Activated naive CD4-positive, alpha-beta T cell treated with anti-CD3 and anti-CD28 coated beads, Interleukin-2, amount 50 U/mL, for 72 hours (primary cell): ENCODE measurements at places on chromosomes 12 and 14. TPM values are rescaled to one million over a fixed set of nuclear protein-coding genes. Genes with fewer than 3 reads are reported as not detected.
A peak's percentile ranks its signal among the peaks of the same experiment; 100 is the strongest.

GRCh38 chr14:95481391-95482022 is 34.9 kb downstream of the SYNE3 start:
- no peak for DNase-seq

Gene KCNC2
- total RNA-seq: not detected

- DNase-seq: no peak
These were observed 2.4 kb downstream of the ATF7 start for GRCh38 chr12:53623548-53624385.

DNA sequence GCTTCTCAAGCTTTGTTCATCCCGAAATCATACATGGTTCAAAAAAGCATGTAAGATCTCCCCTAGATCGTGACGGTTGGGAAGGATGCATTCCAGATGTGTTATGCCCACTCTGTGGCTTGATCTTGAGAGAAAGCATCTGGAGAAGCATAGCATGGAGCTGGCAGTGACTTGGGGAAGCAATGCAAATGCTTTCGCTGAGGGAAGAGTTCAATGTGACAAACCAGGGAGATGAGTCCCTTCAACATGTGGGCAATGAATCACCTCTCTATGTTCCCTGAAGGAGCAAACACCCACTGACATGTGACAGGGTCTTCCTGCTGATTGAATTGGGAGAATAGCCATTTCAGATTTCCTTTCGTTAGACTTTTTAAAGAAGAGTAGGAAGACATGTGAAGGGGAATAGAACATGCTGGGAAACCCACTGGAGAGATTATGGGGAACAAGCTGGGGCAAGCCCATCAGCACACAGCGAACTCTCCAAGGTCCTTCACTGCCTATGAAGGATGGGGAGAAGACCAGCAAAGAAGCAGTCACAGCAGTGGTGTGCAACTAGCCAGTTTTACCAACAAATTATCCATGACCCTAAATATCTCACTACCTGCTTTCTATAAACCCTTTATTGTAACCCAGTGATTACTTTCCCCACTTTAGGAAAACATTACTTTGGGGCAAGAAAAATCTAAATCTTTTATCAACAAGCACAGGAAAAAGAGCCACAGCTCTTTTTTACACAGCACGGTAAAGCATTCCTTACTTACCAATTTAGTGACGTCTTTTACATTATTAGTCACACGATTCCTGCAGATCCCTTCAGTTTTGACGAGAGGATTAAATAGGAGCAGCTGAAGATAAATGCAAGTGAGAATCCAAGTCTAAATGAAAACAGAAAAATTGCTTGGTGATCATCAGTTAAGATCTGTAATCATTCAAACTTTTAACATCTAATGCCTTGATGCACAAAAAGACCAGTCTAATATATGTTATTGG is 35.0 kb downstream of the KITLG start:
- DNase-seq: no peak

DNA sequence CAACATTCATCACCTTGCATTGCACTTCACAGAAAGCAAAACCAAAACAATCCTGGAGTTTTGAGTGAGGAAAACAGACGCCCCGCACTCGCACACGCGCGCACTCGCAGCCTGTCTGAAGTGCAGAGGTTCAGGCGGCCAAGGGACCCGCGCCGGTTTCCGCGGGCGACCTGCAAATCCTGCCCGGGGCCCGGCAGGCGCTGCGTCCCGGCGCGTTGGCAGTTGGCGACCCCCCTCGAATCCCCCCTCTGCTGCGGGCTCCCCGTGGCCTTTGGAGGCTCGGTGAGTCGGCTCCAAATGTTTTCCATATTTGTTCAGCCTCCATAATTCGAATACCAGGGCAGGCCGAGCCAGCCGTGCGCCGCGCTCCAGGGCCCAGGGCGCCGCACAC is at the start of gene SSPN:
Gene SSPN, plus strand, starts transcription at position 324 of the 391 bp plus-strand sequence. CDS start 100 bp downstream, outside the sequence.
- DNase-seq: peak; percentile 16

Gene STAC3
- 2.8 TPM for total RNA-seq

DNA sequence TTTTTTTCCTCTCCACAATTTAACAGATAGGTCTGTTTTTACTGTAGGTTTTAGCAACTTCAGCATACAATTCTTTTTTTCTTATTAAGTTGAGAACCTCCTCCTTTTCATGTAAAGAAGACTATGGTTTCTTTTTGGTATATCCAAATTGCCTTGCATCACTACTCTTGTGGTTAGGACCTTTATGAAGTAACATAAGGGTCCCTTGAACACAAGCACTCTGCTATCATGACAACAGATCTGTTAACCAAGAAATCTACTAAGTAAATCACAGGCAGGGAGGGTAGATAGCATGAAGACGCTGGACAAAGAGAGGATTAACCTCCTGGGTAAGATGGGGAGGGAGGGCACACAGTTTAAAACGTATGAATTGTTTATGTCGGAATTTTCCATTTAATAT is 380.6 kb downstream of the CCDC91 start:
- no peak for DNase-seq

Gene NFYB
- 18.2 TPM for total RNA-seq

Gene ADCY4
- total RNA-seq: 5.7 TPM

GRCh38 chr12:12505544-12506495 is 56.8 kb downstream of the DUSP16 start:
- DNase-seq: peak; percentile 62

- no peak for DNase-seq
These were observed 233.3 kb upstream of the DAAM1 start for GRCh38 chr14:58954901-58955861.

DNA sequence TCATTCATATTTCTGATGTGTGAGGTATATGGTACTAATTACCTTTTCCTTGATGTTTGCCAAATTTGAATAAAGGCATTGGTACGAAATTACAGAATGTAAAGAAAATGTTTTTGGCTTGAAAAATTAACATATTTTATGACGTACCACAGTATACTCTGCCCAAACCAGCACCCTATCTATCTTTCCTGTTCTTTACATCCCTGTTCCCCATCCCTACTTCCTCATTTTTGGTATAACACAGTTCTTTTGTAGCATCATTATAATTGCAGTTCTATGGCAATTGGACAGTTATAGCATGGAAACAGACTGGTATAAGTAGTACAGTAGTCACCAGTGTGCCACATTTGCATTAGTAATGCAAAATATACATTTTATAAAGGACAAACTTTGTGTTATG is 7.0 kb upstream of the CCT2 start:
- DNase-seq: no peak

DNA sequence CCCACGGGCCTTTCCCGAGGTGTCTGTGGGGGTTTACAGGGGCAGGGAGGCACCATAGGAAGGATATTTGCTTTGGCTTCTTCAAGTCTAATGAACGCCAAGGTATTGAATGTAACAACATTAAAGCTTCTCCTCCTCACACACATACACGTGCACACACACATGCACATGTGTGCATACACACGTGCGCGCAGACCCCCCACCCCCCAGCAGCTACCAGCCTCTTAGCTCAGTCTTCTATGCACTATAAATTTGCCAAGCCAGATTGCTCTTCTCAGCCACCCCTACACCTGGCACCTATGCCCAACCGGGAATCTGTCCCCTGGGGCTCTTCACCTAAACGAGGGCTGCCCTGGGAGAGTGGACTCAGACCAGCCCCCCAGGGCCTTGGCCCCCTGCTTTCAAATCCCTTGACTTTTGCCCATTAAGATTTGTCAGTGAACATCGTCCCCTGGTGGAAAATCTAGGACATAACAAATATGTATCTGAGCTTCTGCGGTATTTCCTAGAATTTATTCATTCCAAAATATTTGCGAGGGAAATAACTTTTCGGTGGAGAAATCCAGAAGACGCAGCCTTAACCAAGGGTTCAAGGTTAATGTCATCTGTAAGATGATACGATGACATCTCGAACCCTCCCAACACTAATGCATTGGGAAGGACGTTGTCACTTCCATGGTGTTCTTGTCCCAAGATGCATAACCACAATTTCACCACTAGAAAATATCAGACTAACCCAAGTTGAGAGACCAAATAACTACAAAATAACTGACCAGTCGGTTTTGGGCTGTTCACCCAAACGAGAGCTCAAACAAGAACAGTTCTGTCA is 330.4 kb downstream of the MED13L start:
- no peak for DNase-seq

DNA sequence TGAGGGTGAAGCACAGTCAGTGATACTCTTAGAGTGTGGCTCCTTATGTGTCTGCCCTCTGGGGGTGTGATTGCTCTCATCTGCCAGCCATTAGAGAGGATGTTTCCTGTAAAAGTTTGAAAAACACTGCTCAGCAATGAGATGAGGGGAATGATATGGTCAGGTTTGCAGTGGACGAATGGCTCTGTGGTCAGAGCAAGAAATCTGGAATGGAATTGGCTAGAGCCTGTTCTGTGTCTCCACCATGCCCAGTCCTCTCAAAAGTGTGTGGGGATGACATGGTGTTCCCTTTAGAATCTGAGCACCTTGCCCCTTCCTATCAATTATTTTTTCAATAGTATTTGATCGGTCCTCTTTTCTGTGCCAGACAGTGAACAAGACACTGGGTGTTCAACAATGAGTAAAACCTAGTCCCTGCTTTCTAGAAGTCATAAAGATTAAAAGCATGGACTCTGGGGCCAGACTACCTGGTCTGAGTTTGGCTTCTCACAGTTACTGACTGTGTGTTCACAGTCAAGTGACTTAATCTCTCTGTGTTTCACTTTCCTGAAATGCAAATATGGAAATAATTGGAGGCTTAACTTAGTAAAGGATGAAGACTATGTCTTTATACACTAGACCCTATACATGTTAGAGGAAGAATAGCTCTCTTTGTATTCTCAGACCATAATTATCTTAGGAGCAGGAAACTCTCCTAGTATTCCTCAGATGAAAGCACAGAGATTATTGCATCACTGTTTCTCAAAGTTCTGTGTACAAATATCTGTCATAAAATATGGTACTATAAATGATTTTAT is 1.6 kb downstream of the ACSS3 start:
- no peak for DNase-seq

DNA sequence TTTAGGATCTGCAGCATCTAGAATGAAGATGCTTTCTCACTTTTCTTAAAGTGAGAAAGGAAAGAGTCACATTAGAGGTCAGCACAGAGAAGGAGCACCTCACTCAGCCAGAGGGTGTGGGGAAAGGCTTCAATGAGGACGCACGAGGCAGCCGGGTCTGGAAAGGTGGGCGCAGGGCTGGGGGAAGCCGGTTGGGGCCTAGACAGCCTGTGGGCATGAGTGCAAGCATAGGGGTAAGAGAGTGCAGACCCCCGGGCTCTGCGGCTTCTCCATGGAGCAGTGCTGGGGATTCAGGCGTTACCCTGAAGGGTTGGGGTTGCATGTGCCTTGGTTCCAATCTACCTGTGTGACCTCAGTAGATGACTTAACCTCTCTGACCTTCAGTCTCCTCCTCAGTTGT is 49.9 kb downstream of the KRT80 start:
- DNase-seq: no peak

GRCh38 chr14:31578792-31579501 is 17.7 kb downstream of the NUBPL start:
- no peak for DNase-seq

Gene FAM181A
- not detected for total RNA-seq

Gene ACRBP
- 2.1 TPM for total RNA-seq

DNA sequence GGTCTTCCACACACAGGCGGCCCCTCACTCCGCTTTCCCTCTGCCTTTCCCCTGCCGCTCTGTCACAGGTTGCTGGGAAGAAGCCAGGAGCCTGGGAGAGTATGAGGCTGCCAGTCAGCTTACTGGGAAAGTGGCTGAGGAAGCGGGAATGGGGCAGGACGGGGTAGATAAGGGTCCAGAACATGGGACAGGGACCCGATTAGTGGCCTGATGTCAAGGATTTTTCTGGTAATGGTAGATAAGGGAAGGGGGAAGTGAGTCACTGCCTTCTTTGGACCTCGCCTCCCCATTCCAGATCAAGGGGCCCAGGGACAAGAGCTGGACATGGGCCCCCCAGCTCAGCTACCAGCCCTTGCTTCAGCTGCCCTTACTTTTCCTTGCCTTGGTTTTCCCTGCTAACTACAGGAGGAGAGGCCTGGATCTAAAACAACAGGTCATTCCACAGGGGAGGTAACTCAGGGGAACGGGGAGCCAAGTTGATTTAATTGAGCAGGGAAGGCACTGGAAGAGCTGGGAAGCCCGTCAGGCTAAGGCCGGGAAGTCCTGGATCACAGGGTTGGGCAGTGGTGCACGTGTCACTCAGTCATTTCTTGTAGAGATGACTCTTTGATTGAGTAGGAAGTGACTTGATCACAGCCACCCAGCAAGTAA is 3.5 kb upstream of the LPAR5 start:
- DNase-seq: no peak

Gene REC8
- total RNA-seq: 36.4 TPM

DNA sequence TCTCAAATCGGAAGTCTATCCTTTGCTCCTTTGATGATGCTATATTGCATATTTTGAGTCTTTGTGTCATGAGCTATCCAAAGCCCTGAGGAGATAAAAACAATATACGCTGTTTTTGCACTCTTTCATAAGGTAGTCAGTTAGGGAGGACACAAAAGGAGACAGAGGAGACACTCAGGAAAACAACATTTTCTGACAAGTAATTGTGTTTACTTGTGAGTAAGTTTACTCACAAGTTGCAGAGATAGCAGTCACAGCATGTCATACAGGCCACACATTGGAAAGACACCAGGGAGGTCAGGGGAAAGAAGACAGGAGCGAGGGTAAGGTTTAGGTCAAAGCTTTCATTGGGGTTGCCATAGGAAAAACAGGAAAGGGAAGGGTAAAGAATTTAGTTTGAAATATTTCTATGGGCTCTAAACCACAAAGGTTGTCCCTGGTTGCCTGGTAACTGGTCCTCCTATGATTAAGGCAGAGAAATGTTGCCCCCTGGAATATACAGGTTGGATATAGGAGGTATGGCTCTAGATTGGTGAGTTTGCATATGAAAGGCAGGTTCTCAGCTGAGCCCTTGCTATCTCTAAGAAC is 7.4 kb upstream of the GABARAPL1 start:
- no peak for DNase-seq

Gene CNTN1
- total RNA-seq: not detected

Gene LBHD2
- total RNA-seq: not detected

DNA sequence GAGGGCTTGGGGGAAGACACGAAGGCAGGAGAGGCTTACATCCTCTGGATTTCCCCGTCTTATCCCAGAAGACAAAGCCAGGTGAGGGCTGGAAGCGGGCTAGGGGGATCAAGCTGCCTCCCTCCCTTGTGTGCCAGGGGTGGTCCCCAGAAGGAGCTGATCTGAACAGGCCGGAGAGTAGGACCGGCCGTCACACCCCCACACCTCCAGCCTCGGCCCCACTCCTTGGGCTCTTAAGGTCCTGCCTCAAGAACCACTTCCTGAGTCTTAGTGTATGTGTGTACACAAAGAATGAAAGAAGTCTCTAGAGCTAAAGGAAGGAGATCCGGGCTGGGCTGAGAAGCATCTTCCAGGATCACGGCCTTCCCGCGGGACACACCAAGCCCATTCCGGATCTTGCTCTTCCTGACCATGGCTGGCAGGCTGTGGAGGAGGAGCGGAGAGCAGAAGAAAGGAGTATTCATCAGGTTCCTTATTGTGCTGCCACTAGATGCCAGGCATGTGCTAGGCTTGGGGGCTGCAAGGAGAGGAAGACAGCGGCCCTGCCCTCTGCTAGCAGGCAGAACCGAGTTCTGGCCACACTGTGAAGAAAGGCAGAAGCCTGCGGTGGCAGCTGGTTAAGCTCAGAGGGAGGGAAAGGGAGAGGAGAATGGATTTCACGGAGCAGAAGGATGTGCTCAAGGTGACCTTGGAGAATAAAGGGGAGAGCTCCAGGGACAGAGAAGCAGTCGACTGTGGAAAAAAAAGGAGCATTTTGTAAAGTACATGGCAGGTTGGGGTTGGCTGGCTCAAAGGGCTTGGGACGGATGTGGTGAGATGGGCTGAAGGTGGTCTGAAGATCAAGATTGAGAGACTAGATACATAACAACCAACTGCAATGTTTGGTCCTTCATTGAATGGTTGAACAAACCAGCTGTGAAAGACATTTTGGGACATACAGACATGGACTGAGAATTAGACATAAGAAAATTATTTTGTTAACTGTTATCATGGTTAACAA is 1.3 kb upstream of the CD63 start:
- no peak for DNase-seq
